ENCODE measurements at places on chromosomes 1 and 21. TPM values are rescaled to one million over a fixed set of nuclear protein-coding genes. Genes with fewer than 3 reads are reported as not detected.

DNA sequence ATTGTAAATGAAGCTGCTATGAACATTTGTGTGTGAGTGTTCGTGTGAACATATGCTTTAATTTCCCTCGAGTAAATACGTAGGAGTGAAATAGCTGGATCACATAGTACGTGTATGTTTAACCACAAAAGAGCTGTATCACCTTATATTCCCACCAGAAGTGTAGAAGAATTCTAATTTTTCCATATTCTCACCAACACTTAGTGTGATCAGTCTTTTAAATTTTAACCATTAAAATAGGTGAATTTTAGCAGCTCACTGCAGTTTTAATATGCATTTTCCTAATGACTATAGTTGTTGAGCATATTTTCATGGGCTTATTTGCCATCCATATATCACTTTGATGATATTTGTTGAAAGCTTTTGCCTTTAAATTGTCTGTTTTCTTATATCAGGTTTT, 741.2 kb downstream of the PTPRU start:
- no peak for DNase-seq

- DNase-seq = no peak
Observed at GRCh38 chr1:183911285-183911684, 106.4 kb downstream of the RGL1 start.

- no peak for DNase-seq
Observed at GRCh38 chr1:61268546-61269240, 186.3 kb downstream of the NFIA start.

DMRTA2 gene
- total RNA-seq = 0.20 TPM

- DNase-seq = no peak
Observed at GRCh38 chr1:72227667-72228066, 54.7 kb downstream of the NEGR1 start.
